T-helper 17 cell (primary cell): ENCODE measurements at places on chromosomes 5 and 9. TPM values are rescaled to one million over a fixed set of nuclear protein-coding genes. Genes with fewer than 3 reads are reported as not detected.
A peak's percentile ranks its signal among the peaks of the same experiment; 100 is the strongest.

The FNBP1 gene
- total RNA-seq: 221 TPM

The ANGPTL2 gene
- total RNA-seq: 0.10 TPM

The PIP5KL1 gene
- total RNA-seq: 2.3 TPM

The MYOZ3 gene
- not detected for total RNA-seq

The SPATA6L gene
- 5.7 TPM for total RNA-seq

The CDC20B gene
- not detected for total RNA-seq

DNA sequence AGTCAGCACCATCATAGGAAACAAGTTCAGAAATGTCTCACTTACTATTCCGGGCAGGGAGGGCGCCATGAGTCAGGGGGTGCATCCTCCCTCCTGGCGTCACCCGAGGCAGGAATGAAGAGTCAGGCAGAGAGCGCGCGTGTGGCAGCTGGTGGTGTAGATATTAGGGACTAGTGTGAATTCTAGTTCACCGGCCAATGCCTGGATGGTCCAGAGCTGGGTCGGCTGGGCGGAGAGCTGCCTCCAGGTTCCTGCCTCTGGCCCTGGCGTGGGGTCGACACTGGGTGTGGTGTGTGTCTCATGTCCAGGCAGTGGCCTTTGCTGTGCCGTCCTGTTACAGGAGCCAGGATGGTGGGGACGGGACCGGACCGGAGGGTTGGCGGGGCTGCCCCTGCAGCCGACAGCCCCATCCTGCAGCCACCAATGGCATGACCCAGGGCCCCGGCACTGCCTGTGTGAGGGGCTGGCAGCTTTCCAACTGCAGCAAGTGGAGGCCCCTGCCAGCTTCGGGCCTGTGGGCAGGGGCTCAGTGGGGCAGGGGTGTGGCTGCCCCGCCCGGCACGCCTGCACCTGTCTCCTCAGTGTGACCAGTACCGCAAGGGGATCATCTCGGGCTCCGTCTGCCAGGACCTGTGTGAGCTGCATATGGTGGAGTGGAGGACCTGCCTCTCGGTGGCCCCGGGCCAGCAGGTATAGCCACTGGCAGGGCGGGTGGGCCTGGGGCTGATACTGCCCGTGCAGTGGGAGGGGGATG, 9.1 kb downstream of the DIPK1B start:
- peaks cover 10% of the 10 kb centered on the region for H3K4me1 ChIP-seq
- H3K27ac ChIP-seq: no peak overlapping the region
- H3K27me3 ChIP-seq: no peaks in the 10 kb centered on the region
- DNase-seq: no peak
- peak overlapping the region; percentile 49 for H3K4me3 ChIP-seq
- H3K36me3 ChIP-seq: peaks cover 3% of the 10 kb centered on the region

DNA sequence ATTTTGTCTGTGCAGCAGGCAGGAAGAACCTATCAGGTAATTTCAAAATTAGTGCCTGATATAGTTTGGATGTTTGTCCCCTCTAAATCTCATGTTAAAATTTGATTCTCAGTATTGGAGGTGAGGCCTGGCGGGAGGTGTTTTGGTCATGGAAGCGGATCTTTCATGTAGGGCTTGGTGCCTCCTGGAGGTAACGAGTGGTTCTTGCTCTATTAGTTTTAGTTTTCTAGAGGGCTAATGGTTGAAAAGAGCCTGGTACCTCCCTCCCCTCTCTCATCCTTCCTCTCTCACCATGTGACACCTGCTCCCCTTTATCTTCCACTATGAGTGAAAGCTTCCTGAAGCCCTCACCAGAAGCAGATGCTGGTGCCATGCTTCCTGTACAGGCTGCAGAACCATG, 106.3 kb downstream of the DRD1 start:
- no peaks in the 10 kb centered on the region for H3K4me1 ChIP-seq
- no peaks in the 10 kb centered on the region for H3K36me3 ChIP-seq
- H3K4me3 ChIP-seq: no peak overlapping the region
- H3K27me3 ChIP-seq: peaks cover 14% of the 10 kb centered on the region
- no peak for DNase-seq

- no peaks in the 10 kb centered on the region for H3K4me1 ChIP-seq
- H3K27ac ChIP-seq: no peak overlapping the region
- no peaks in the 10 kb centered on the region for H3K27me3 ChIP-seq
Observed at GRCh38 chr5:3891113-3891512, 295.5 kb downstream of the IRX1 start.

DNA sequence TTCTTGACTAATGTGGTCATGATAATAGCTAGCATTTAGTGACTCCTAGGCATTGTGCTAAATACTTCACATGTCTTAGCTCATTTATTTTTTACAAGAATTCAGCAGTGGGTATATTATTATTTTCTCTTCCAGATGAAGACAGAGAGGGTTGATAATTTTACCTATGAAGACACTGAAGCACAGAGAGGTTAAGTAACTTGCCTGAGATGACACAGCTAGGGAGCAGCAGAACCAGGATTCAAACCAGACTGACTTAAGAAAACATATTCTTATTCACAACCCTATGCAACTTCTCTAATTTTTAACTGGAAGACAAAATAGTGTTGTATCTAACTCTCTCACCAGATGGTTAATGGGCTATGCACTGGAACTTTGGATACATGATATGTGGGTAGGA, 44.8 kb downstream of the NNT start:
- no peaks in the 10 kb centered on the region for H3K27me3 ChIP-seq
- peaks cover 4% of the 10 kb centered on the region for H3K4me1 ChIP-seq
- no peak overlapping the region for H3K27ac ChIP-seq
- H3K36me3 ChIP-seq: peaks cover 3% of the 10 kb centered on the region
- H3K4me3 ChIP-seq: no peak overlapping the region

DNA sequence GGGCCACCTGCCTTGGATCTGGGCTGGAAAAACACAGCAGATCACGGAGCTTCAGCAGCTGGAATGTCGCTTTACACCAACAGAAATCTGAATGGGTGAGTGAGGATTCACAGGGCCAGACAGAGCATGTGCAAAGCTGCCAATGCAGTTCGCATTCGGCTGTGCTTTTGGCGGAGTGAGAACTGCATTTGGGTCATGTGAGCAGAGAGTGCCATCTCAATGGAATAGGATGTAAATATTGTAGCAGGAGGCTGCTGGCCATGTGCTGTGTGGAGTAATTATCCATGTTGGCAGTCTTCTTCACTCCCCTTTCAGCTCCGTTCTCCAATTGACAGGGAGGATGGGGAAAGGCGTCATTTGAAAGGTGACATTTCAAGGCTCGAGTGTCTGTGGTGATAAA, at the start of gene ANKRD55:
TSS of gene ANKRD55 (minus strand) at position 101 of the 400 bp plus-strand sequence. CDS start 417 bp downstream, outside the sequence.
- H3K27ac ChIP-seq: no peak within 1 kb of the TSS
- peaks cover 3% of the 10 kb centered on the region for H3K36me3 ChIP-seq
- no peak within 1 kb of the TSS for H3K4me3 ChIP-seq
- peaks cover 4% of the 10 kb centered on the region for H3K4me1 ChIP-seq
- peaks cover 28% of the 10 kb centered on the region for H3K27me3 ChIP-seq

- DNase-seq: no peak
- H3K36me3 ChIP-seq: peaks cover 4% of the 10 kb centered on the region
- H3K4me3 ChIP-seq: peak overlapping the region; percentile 73
- H3K4me1 ChIP-seq: peaks cover 27% of the 10 kb centered on the region
- peaks cover 96% of the 10 kb centered on the region for H3K27me3 ChIP-seq
Observed at GRCh38 chr9:122218935-122219855, 9.6 kb downstream of the LHX6 start.

DNA sequence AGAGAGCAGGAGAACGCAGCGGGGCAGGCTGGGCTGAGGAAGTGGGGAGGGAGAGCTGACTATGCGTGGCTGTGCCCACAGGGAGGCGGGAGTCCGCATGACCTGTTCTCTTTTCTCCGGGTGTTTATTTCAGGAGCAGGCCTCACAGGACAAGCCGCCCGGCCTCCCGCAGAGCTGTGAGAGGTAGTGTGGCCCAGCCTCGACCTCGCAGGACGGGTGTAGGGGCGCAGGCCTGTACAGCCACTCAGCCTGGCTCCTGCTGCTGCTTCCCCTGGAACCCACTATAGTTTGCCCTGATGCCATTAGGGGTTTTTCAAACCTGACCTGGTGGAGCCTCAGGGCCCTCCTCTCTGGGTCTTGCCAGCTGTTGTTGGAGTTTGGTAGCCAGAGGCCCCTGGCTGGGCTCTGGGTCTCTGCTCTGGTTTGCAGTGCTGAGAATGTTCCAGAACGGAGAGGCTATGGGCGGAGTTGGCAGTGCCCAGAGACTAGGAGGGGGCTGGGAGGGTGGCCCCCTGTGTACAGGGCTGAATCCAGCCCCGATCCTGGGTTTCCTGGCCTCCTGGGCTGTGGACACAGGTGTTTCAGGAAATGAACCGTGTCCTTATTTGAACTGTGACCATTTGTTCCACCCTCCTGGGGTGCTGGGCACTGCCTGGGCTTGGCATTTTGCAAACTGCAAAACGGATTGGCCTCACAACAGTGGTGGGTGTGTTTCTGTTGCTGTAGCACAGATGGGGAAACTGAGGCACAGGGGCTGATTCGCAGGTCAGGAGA, 78.8 kb downstream of the WNK2 start:
- no peaks in the 10 kb centered on the region for H3K36me3 ChIP-seq
- peaks cover 27% of the 10 kb centered on the region for H3K27me3 ChIP-seq
- no peak overlapping the region for H3K27ac ChIP-seq
- peaks cover 5% of the 10 kb centered on the region for H3K4me1 ChIP-seq
- DNase-seq: no peak

DNA sequence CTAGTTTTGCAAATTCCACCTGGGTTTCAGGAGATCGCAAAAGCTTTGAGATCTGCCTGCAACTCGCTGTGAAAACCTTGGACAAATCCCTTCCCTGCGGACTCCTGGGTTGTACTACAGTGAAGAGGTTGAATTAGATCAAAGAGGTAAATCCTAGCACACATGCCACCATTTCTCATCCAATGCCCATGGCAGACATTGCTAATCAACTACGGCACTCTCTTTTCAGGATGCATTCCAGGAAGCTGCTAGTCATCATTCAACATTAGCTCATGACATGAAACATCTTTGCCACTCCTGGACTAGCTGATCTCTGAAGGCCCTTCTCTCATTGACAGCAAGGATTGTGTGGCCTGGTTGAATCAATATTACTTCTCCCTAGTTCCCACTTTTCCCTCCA, 46.1 kb downstream of the PCDH1 start:
- DNase-seq: no peak
- H3K27me3 ChIP-seq: peaks cover 71% of the 10 kb centered on the region
- H3K4me3 ChIP-seq: no peak overlapping the region
- H3K27ac ChIP-seq: no peak overlapping the region
- peaks cover 7% of the 10 kb centered on the region for H3K4me1 ChIP-seq

- H3K27ac ChIP-seq: no peak overlapping the region
- H3K27me3 ChIP-seq: peaks cover 21% of the 10 kb centered on the region
- peaks cover 6% of the 10 kb centered on the region for H3K4me1 ChIP-seq
- DNase-seq: no peak
- no peak overlapping the region for H3K4me3 ChIP-seq
Observed at GRCh38 chr5:149584121-149584520, 2.8 kb downstream of the ARHGEF37 start.

- no peak overlapping the region for H3K27ac ChIP-seq
- peaks cover 16% of the 10 kb centered on the region for H3K27me3 ChIP-seq
- no peak for DNase-seq
- H3K4me1 ChIP-seq: peaks cover 29% of the 10 kb centered on the region
- peaks cover 6% of the 10 kb centered on the region for H3K36me3 ChIP-seq
- H3K4me3 ChIP-seq: no peak overlapping the region
Observed at GRCh38 chr5:10584714-10585517, 21.0 kb downstream of the ANKRD33B start.

DNA sequence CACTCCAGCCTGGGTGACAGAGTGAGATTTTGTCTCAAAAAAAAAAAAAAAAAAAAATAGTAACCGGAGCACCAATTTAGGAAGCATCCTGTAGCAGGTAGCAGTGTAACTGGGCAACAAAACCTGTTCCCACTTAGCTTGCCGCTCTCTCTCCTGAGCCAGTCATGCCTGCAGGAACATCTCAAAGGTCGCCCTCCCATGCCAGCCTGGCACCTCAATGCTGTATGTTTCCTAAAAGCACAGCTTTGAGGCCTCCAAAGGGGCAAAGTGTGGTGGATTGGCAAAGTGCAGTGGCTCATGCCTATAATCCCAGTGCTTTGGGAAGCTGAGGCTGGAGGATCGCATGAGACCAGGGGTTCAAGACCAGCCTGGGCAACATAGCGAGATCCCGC, 22.3 kb upstream of the FUBP3 start:
- H3K4me3 ChIP-seq: no peak overlapping the region
- no peaks in the 10 kb centered on the region for H3K4me1 ChIP-seq
- no peak for DNase-seq
- H3K27me3 ChIP-seq: peaks cover 26% of the 10 kb centered on the region
- peaks cover 2% of the 10 kb centered on the region for H3K36me3 ChIP-seq

DNA sequence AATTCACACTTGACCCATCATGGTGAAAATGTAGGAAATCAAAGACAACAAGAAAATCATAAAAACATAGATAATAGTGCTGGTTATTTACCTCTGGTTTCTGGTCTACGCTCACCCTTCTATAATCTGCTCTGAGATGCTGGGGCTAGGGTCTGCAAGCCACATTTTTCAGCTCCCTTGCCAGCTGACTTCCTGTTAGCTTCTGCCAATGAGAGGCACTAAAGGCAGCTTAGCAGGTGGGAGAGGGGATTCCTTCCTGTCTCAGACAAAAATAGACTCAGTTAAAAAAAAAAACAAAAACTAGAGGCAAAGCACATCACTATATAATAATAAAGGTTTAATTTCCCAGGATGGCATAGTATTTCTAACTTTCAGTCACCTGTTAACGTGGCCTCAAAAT, 20.2 kb upstream of the N4BP3 start:
- no peak overlapping the region for H3K27ac ChIP-seq
- DNase-seq: no peak
- H3K27me3 ChIP-seq: peaks cover 14% of the 10 kb centered on the region
- peaks cover 13% of the 10 kb centered on the region for H3K4me1 ChIP-seq

DNA sequence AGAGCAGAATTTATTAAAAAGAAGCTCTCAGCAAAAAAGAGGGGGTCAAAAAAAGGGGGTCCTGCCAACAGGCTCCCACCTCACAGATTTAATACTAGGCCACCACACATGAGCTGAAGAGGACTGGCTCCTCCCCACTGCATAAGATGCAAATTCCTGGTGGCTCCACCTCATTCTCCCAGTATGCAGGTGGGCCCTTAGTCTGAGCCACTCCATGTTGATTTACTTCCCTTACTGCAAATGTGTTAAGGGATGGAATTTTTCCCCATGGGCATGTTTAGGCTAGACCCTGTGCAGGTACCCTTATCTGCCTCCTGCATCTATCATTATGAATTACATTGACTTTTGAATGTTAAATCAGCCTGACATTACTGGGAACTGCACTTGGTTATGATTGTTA, 82.9 kb downstream of the ISOC1 start:
- H3K36me3 ChIP-seq: peaks cover 2% of the 10 kb centered on the region
- no peaks in the 10 kb centered on the region for H3K27me3 ChIP-seq
- no peak overlapping the region for H3K27ac ChIP-seq
- no peak for DNase-seq
